ENCODE measurements at places on chromosomes 7 and 10.

GRCh38 chr7:81684033-81684432 lies 85.8 kb downstream of the HGF start:
- no peak for DNase-seq

DNA sequence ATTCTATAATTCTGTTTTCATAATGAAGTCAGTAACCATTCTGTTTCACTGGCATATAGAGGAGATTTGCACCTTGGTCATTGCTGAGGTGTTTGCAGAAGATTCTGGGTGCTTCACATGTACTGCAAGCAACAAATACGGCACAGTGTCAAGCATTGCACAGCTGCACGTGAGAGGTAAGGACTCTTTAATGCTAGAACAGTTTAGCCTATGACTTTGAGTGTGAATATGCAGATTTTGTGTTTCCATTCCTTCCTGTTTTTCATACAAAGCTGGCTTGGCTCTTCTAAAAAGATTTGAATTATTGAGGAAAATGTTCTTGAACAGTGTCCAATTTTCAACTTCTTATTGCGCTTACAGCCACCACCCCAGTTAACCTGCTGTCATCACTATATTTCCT lies 56.4 kb downstream of the MYPN start:
- DNase-seq: no peak

DNA sequence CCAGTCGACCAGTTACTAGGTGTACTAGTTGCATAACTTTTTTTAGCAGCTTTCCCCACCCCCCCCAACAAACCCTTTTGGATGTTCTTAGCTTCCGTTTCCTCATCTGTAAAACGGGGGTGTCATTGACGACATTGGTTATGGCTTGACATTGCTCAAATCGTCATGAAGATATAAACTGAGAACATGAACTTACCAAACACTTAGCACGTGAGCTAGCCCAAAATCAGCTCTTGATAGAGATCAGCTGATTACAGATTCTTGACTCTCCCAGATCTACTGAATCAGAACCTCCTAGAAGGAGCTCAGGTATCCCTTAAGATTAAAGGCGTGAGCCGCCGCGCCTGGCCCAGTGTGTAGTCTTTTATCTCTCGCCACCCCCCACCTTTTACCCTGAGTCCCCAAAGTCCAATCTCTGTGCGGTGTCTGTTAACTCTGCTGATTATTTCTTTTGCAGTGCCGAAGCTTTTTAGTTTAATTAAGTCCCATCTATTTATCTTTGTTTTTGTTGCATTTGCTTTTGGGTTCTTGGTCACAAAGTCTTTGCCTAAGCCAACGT lies 1.0 kb upstream of the GNA12 start:
- no peak for DNase-seq

DNA sequence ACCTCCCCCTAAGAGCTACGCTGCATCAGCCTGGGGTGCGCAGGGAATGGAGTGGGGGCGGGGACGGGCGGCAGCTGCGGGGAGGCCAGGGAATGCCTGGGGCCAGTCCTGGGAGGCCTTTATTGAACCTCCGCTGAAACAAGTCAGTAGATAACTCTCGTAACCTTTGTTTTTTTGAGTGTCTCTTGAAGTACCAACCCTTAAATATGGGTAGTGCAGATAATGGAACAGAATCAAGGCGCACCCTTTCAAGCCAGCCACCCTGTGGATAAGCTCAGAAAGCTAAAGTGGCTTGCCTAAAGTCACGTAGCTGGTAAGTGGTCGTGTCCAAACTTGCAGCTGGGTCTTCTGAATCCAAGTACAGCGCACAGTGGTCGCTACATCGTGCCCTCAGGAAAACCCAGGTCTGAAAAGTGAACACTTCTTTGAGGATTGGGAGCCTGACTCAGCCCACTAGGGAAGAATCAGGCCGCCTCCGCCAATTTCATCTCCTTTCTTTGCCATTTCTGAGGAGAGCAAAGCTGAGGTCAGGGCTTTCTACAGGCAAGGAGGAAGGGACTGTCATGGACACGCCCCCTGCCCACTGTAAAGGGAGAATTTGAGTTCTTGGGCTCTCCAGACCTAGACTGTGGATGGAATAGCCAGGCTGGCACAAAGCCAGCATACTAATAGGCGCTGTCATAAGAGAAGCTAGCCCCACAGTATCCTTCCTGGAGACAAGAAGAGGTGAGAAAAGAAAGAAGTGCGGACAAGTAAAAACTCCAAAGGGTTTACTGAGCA lies 3.2 kb upstream of the EGR2 start:
- DNase-seq: no peak

DNA sequence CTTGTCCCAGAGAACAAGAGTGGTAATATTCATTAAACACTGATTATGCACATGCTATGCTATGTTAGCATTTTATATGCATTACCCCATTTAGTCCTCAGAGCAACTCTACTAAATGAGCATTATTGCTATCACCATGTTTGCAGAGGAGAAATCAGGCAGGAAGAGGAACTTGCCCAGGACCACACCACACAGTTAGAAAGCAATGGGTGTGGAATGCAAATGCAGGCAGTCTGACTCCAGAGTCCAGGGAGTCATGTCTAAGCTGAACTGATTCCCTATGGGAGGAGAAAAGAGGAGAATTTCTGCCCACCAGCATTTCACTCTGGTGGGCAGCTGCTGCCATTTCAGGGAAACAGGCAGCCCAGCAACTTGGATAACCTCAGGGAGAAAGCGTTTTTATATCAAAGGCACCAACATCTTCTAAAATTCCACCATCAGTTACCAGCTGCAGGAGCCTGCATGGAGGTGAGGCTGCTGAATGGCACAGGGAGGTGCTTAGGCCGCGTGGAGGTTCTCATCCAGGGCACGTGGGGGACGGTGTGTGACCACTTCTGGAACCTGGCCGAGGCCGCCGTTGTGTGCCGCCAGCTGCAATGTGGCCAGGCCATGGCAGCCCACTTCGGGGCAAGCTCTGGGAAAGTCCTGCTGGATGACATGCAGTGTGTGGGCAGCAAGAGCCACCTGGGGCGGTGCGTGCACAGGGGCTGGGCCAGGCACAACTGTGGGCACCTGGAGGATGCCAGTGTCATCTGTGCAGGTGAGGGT lies 68.2 kb upstream of the C10orf120 start:
- DNase-seq: no peak

GRCh38 chr10:6176691-6177231 lies 26.0 kb upstream of the PFKFB3 start:
- DNase-seq: peak; percentile 72

GRCh38 chr10:117472872-117473271 lies 69.7 kb upstream of the EMX2 start:
- DNase-seq: no peak

GRCh38 chr10:104440221-104440620 lies 86.6 kb downstream of the CFAP58 start:
- no peak for DNase-seq

DNA sequence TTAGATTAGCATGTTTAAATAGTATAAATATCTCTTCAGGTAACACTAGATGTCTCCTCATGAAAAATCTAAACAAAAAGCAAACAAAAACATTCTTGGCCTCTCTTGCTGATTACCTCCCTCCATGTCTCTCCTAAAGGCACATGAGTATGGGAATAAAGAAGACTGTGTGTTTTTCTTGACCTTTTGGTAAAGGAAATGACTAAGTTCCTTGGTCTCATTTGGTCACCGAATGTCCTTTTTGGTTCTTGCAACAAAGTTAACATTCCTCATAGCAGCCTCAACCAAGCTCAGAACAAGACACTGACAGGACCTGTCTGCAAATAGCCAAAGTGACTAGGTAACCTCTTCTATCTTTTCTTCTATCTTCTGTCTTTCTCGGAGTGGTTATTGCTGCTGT lies 35.5 kb downstream of the POM121L12 start:
- DNase-seq: no peak

DNA sequence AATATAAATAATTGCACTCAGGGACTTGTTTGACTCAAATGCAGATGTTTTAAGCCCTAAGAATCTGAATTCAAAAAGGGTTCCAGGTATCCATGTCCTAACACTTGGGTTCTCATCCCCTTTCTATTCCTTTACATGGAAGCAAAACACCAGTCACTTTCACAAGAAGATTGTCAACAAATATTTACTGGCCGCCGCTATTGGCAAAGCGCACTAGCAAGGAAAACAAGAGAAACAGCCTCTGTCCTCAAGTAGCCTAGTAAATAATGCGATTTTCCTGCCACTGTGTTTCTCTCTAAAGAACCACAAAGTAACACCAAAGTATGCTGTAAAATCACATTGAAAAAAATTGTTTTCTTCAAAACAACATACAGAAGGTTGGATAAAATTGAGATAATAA lies 66.7 kb upstream of the EZH2 start:
- no peak for DNase-seq
